ENCODE measurements at places on chromosomes 2 and 18.

GRCh38 chr2:78418021-78418420, 607.5 kb upstream of the REG3G start:
- no peak for DNase-seq

- no peak for DNase-seq
These were observed 32.6 kb downstream of the FASTKD2 start for GRCh38 chr2:206798000-206798399.

DNA sequence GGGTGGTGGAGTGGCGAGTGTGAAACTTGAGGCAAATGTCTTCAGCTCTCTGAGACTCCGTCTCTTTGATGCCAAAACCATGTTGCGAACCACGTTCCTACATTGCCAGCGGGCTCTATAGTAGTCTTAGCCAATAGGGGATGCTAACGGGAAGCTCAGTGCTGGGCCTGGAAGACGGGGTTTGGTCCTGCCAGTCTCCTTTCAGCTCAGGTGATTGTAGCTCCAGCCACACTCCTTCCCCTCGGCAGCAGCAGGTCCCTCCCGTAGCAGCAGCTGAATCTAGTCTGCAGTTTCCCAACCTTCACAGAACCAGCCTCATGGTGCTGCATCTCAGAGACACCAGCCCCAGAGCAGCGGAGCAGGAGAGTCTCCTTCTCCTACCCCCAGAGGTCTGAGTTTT, 109.7 kb downstream of the TFCP2L1 start:
- no peak for DNase-seq

GRCh38 chr2:169018390-169018789, 12.7 kb downstream of the ABCB11 start:
- no peak for DNase-seq

DNA sequence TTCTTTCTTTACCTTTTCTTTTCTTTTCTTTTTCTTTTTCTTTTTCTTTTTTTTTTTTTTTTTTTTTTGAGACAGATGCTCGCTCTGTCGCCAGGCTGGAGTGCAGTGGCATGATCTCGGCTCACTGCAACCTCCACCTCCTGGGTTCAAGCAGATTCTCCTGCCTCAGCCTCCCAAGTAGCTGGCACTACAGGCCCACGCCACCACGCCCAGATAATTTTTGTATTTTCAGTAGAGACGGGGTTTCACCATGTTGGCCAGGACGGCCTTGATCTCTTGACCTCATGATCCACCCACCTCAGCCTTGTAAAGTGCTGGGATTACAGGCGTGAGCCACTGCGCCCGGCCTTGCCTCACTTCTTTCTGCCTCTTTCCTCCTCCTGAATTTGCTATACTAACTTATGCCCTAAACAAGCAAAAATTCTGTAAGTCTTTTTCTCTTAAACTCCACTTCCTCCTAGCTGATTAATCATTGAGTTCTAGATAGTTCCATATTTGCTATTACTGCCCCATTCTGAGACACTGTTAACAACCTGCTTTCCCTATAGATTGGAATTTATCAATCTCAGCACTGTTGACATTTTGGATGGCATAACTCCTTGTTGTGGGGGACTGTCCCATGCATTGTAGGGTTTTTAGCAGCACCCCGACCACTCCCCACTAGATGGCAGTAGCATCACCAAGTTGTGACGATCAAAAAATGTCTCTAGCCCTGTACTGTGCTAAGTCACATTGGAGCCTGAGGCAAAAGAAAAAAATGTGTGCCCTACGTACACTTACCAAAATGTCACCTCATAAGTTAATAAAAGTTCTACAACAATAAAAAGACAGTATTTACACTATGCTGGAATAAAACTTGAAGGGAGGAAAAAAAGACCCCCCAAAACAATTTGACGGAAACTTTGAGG, 16.4 kb upstream of the THADA start:
- DNase-seq, result peak; percentile 53

- no peak for DNase-seq
These were observed 6.3 kb downstream of the RFTN2 start for GRCh38 chr2:197669077-197669476.

- peak; percentile 30 for DNase-seq
These were observed 69.5 kb downstream of the ARL4C start for GRCh38 chr2:234427081-234428061.

GRCh38 chr2:9280224-9280623, 73.6 kb downstream of the ASAP2 start:
- no peak for DNase-seq

DNA sequence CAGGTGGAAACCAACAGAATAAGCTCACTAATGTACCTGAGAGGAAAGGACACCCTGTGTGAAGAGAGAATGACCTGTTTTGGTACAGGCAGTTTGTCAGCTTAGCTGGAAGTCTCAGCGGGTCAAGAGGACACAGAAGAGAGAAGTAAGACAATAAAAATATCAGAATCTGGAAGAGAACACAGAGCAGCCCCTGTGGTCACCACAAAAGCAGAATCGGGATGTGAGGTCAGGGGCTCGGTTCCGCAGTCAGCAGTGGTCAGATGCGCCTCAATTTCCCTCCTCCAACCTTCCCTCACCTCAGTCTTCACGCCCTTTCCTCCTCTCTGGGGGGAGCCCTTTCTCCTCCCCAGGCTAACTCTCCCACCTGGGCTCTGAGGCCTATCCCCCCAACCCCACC, 122.9 kb downstream of the AFF3 start:
- no peak for DNase-seq

- DNase-seq, result no peak
These were observed 176.3 kb upstream of the GLI2 start for GRCh38 chr2:120559401-120559800.

DNA sequence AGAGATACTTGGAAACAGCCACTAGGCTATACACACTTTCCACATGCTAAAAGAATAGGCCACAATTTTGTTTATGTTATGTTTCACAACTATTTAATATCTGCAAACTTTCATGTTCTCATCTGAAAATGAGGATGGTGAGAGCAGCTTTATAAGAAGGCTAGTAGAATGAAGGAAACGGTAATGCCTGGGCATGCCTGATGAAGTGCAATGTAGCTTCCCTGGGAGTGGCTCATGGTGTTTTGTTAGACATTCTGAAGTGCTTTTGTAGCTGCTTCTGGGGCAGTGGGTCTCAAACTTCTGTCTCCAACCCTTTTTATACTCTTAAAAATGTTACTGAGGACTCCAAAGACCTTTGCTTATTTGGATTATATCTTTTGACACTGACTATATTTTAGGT, 193.3 kb upstream of the VWC2L start:
- DNase-seq, result no peak

DNA sequence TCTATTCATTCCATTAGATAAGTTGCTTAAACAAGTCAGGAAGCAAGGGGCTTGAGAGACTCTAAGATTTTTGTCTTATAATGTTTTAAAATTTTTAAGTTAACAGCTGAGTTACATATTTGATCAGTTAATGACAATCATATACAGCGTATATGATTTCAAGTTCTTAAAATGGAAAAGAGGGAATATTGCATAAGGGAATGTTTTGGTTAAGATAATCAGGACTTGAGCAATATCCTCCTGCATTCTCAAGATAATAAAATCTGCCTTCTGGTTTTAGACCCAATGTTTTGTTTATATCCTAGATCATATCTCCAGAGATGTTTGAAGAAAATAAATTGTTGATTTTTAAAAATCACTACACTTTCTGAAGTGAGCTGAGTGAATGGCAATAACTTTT, 13.4 kb upstream of the DYNC1I2 start:
- DNase-seq, result no peak

- no peak for DNase-seq
These were observed 178.7 kb downstream of the EN1 start for GRCh38 chr2:118668431-118669424.

DNA sequence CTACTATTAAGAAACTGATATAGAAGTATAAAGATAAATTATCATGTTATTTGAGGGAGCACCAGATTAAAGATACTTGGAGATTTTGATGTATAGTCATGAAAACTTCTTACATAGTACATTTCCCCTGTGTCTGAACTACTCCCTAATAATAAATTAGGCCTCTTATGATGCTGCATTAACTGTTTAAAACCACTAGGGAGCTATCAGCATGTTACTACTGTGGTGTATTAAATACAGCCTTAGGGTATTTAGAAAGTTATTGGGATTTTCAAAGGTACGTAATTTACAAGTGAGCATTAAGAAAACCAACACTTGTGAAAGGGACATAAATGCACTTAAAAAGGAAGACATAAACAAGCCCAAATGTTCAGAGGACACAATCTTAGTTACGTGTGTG, 714.0 kb downstream of the EPHA4 start:
- DNase-seq, result no peak

DNA sequence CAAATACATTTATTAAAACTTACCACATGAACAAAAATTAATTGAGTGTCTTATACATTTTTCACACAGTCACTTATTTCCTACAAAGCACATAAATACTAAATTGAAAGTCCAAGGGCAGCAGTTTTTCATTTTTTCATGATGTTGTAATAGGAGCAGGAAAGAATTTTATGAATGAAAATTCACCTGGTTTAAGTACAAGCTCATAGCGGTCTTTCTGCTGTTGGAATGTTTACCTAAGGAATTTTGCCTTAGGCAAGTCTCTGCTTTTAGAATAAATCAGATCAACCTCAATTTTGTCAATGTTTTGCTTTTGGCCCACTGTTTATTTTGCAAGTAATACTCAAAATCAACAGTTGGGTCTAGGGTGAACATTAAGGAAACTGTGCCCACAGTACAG, 40.0 kb downstream of the ETAA1 start:
- DNase-seq, result no peak

- no peak for DNase-seq
These were observed 929.2 kb upstream of the SOX11 start for GRCh38 chr2:4762951-4763376.

GRCh38 chr18:42113529-42114191, 158.6 kb downstream of the PIK3C3 start:
- no peak for DNase-seq

DNA sequence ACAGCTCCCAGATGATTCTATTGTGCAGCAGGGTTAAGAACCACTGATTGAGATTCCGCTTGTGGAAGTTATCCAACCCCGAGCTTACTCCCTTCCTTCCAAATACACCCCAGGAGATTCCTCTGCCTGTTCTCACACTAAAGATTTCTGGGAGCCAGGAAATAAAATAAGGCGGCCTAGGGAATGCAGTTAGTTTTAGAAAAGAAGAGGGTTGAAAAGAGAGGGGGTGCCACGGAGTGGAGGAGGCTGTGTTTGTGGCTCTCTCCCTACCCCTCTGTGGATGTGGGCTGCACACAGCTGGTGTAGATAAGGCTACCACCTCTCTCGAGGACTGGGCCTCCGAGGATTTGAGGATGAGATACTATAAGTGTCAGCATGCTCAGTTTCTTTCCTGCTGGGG, 25.1 kb upstream of the SP3 start:
- no peak for DNase-seq

DNA sequence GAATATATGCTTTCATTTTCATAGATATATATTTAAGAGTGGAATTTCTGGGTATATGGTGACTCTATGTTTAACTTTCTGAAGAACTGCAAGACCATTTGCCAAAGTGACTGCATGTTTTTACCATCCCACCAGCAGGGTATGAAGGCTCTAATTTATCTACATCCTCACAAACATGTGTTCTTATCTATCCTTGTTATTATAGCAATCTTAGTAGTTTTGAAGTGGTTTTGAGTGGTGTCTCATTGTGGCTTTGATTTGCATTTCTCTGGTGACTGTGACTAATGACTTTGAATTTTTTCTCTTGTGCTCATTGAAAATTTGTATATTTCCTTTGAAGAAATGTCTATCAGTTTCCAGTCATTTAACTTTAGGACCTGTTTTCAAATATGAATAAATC, 310.2 kb upstream of the NRP2 start:
- DNase-seq, result no peak

DNA sequence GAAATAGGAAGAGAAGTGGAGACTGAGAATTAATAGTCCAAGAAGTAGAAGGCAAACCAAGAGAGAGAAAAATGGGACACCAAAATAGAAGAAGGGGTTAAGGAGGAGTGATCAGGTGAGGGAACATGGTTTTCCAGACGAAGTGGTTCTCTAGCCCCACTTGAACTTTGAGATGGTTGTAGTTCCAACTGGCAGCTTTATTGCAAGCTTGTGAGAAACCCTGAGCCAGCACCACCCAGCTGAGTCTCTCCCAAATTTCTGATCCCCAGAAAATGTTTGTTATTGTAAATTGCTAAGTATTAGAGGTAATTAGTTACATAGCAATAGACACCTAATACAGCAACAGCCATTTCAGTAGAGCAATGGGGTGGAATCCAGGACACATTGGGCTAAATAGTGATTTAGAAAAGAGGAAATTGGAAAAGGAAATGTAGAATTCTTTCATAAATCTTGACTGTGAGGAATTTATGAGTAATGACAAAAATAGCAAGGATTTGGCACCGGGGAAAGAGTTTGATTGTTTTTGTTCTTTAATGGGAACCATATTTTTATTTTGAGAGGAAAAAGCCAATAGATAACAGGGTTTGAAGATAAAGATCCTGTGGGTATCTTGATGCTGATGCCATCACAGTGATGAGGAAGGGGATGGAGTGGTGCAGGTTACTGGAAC, 62.1 kb upstream of the XDH start:
- no peak for DNase-seq

GRCh38 chr2:85713836-85714235, 19.7 kb downstream of the GNLY start:
- DNase-seq, result no peak

GRCh38 chr2:106059416-106060065, 134.6 kb downstream of the UXS1 start:
- no peak for DNase-seq

Data from activated naive CD8-positive, alpha-beta T cell treated with anti-CD3 and anti-CD28 coated beads for 36 hours (primary cell).